ENCODE measurements at places on chromosomes 12 and 14.

DNA sequence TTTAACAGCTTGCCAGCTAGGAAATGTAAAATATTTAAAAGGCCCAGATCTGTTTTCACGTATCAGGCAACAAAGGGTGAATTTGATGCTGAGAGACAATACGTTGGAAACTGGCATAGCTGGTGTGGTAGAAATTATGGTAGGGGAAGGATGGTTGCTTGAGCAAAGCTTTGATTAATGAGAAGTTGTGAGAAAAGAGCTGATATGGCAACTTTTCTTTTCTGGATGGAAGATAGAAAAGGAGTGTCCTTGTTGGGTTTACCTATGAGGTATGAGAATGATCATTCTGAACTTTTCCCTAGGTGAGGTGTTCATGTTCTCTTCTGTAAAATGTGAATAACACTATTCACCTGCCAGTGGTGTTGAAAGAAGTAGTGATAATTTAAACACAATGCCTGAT is 34.2 kb downstream of the ZNF641 start:
- no peak for DNase-seq

DNA sequence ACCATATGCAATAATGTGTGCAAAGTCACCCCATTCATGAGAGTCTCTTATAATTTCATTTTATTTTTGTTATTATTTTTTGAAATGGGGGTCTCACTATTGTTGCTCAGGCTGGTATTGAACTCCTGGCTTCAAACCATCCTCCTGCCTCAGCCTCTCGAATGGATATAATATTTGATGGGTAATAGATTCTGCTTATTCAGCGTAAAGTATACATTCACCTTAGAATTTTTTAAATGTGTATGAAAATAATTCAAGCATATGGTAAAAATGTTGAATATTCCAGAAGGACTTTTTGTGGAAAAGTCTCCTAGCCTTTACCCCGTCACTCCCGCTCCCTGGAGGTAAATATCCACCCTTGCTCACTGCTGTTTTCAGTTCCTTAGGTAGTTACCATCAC is 23.4 kb upstream of the SSPN start:
- no peak for DNase-seq

DNA sequence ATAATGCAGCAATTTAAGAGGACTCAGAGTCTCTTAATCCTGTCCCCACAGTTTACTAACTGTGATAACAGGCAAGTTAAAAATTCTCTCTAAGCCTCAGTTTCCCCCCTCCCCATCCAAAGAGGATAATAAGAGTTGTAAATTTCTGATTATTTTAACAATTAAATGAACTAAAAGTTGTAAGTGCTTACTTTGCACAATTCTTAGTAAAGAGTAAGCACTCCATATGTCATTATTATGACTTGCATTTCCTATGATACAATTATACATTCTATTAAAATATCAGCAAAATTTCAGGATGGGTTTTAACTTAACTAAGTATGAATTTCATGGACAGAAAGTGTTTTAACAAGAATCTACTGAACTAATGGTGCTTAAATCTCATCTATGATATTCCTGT is 80.1 kb downstream of the NELL2 start:
- DNase-seq: no peak

DNA sequence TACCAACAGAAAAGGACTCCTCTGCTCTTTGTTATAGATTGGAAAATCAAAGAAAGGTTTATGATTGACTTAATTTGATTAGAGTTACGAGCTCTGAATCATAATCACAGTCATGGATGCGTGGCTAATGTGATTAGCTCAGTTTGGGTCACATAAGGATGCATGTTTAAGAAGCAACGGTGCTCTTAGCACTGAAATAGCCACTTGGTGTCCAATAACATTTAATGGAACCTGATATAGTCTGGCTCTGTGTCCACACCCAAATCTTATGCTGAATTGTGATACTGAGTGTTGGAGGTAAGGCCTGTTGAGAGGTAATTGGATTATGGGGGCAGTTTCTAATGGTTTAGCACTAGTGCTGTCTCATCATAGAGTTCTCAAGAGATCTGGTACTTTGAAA is 501.6 kb downstream of the SLC6A15 start:
- no peak for DNase-seq
